ENCODE measurements at places on chromosomes 11 and 22.

- no peak for DNase-seq
These were observed 49.3 kb downstream of the TIMP3 start for GRCh38 chr22:32850591-32851517.

GRCh38 chr11:74699615-74700396 is 31.4 kb downstream of the CHRDL2 start:
- no peak for DNase-seq

- no peak for DNase-seq
These were observed 433.2 kb downstream of the GUCY1A2 start for GRCh38 chr11:106585061-106585460.

DNA sequence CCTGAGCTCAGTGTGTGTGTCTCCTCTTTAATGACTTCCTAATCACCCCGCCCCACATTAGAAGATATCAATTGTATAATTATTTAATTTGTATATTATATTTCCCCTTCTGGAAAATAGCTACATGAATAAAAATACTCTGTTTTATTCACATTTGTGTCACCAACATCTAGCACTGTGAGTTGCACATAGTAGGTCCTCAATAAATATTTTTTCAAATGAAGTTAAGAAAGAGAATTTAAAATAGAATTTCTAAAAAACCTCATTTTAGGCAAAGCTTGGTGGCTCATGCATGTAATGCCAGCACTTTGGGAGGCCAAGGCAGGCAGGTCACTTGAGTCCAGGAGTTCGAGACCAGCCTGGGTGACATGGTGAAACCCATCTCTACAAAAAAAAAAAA is 59.7 kb downstream of the FAM83F start:
- DNase-seq = no peak

DNA sequence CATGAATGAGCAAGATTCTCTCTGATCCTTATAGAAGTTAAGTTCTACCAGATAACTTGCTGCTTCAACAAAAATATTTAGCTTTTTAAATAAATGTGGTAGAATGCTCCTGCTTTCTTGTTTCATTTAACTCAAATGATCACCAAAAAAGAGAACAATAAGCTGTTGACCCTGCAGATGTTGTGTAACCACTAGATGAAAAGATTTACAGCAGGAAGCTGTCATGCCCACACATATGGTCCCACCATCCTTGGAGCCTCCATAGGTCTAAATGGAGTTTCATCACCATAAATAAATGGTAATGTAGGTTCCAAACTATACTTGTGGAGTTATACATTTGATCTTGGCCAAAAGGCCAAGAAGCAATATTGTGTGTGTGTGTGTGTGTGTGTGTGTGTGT is 118.8 kb downstream of the RRAS2 start:
- no peak for DNase-seq

DNA sequence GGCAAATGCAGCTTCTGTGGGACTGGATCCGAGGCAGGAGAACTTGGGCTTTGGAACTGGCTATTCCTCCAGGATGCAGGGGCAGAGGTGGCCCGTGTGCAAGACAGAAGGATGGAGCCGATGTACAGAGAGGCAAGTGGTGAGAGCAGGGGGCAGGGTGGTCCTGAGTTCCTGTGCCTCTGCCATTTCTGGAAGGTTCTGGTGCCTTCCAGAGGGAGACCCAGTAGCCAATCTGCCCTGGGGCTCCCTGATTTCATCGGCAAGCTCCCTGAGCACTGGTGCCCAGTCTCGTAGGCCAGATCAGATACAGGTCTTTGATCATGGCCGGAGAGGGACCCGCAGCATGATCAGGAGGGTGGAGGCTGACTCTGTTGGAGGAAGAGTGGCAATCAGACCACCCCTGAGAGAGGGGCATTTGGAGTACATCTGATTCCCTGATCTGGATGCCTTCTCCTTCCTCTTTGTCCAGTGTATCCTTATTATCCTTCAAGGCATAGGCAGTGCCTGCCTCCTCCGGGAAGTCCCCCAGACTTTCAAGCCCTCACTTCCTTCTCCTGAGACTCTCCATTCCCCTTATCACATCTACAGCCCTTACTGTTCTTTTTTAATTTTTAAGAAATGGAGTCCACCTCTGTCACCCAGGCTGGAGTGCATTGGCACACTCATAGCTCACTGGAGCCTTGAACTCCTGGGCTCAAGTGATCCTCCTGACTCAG is 9.7 kb downstream of the MRGPRD start:
- DNase-seq = no peak

DNA sequence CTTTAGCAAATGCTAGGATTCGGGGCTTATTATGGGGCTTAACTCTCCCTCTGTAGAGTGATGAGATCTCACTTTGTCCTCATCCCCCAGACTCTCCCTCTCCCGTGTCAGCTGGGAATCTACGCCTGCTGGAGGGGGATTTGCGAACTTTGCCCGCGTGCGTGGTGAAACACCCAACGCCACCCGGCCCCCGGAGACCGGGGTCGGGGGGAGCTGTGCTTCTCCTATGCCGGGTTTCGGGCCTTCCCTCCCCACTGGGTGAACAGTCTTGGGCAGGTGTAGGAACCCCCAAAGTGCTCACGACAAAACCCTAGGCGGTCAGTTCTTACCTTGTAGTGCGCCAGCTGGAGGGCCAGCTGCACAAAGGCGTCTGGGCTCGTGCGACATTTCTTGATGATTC is 21.6 kb upstream of the TESMIN start:
- no peak for DNase-seq

GRCh38 chr11:56509439-56509838 is 18.3 kb upstream of the OR5M8 start:
- DNase-seq = no peak

GRCh38 chr11:108967571-108967970 is 302.7 kb downstream of the DDX10 start:
- DNase-seq = no peak

- DNase-seq = peak; percentile 20
These were observed 61.9 kb downstream of the BMAL1 start for GRCh38 chr11:13339195-13340153.

- no peak for DNase-seq
These were observed 57.3 kb upstream of the SLN start for GRCh38 chr11:107769189-107769588.

DNA sequence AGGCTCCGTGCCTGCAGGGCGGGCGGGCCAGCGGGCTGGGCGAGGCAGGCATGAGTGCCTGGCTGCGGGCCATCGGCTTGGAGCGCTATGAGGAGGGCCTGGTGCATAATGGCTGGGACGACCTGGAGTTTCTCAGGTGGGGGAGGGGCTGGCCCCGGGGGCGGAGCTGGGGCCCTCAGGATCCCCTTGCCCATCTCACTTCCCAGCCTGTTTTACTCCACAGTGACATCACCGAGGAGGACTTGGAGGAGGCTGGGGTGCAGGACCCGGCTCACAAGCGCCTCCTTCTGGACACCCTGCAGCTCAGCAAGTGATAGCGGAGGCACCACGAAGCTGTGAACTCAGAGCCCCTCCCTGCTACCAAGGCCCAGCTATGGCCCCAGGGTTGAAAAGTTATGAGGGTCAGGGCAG is 5.9 kb downstream of the PHOX2A start:
- peak; percentile 46 for DNase-seq

DNA sequence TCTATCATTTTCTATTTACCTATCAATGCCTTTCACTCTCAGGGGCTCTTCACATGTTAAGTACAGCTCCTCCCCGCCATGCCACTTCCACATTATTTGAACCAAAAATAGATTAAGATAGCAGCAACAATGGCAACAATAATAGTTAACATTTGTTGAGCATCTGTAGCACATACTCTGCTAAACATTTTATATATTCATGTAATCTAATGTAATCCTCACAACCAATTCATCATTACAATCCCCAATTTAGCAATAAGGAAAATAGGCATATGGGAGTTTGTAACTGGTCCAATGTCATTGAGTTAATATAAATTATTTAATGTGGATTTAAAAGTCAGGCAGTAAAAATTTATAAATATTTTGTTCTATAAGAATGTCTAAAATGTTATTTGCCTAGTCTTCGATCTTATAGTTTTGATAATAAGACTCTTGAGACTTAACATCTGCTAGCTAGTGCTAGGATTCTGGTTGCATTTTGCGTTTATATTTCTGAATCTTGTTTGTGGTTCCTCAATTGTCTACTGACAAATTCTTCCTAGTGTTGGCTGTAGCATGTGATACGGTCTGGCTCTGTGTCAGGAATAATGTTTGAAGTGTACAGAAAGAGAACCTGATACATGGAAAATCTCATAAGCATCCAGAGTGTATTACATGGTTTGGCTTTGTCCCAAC is 621.5 kb upstream of the LUZP2 start:
- DNase-seq = no peak

DNA sequence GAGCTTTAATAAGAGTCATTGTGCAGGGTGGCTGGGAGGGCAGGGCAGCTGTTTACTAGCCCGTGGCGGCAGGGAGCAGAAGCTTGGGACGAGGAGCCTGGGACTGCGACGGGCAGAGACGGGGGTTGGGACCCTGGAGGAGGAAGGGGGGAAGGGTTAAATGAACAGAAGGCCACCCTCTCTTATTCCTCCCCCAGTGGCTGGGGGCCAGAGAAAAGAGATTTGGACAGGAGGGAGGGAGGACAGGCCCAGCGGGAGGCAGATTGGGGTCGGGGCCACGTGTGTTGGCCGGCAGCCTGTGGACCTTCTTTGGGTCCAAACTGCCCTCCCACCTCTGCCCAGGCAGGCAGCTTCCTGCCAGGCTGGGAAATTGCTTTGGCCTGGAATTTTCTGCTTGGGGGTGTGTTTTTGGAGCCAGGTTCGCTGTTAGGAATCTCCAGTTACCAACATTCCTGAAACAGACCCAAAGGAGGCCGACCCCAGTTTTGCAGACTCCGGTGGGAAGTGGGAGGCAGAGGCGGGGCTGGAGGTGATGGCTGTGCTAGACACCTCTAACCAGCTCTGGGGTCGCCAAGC is 50.2 kb downstream of the APOL3 start:
- no peak for DNase-seq

DNA sequence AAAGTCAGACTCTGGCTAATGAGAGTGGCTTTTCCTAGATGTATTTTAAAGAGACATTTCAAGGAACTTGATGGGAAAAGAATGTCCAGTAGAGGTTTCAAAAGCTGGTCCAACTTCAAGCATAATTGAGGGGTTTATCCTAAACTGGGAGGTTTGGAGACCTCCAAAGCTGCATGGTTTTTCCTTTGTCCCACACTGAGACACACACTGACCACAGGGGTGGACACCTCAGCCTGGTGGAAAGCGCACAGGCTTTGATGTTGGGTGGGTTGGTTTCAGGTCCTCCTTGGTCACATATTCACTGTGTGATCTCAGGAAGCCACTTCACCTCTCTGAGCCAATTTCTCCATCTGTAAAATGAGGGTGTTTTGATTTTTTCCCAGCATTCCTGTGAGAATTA is 4.0 kb downstream of the SPON1 start:
- no peak for DNase-seq

DNA sequence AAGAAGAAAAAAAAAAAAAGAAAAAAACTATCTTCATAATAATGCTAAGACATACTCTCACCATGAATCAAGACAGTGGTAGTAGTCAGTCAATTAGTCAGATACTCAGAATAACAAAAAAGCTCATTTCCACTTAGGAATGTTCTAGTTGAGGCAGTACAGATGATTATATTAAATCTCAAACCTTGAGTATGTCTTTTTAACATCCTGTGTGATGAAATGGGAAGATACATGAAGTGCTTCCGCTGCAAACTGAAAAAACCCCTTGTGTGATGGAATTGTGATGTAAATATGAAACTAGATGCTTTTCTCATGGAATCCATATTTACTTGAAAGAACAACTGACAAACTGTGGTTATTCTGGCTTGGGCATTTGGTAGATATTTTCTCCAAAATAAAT is 13.7 kb downstream of the AMOTL1 start:
- DNase-seq = no peak

DNA sequence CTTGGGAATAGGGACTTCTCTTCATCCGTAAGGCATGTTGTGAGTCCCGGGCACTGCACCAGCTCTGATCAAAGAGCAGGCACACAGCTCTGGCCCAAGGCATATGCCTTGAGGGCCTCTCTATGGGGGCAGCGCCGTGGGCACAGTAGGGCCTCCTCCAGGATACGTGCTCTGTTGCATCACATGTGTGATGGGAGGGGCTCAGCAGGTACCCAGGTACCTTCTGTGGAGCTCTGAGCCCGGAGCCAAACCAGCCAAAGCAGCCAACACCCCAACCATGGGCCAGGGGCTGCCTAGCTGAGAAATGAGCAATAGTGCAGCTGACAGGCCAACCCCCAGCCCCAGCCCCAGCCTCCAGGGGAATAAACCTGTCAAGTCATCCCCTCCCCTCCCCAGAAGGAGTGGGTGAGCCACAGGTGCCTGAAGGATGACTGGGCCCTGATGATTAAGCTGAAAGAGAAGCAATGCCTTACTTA is 79.7 kb upstream of the SHISAL1 start:
- no peak for DNase-seq

DNA sequence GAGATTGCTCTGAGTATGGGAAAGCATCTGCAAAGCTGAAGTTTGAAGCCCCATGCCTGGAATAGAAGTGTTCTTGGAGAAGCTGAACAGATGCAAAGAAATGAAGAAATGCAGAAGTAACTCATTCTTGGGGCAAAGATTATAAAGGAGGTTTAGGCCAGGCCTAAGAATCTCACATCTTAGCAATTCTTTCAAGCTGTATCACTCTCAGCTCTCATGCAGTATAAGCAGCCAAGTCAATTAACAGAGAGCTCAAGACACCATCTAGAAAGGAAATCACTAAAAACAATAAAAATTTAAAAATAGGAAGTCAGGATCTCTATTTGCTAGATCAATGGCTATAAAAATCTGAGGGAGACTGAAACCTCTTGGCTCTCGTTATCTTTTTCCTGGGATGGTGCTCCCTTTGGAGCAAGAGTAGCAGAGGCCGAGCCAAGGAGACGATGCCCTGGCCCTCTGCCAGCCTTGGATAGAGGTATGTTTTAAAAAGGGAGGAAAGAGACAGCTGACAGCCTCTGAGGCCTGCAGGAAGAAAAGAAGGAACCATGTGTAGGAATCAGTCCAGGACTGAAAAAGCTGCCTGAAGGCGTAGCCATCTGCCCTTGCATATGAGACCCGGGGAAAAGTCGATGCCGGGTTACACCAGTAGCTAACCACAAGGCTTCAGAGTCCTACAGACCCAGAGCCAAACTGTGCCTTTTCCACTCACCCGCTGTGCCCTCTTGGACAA is 229.8 kb downstream of the BLID start:
- no peak for DNase-seq

- no peak for DNase-seq
These were observed 570.3 kb downstream of the MN1 start for GRCh38 chr22:27231266-27231665.

- no peak for DNase-seq
These were observed 22.0 kb upstream of the IRAG1 start for GRCh38 chr11:10715571-10715970.

DNA sequence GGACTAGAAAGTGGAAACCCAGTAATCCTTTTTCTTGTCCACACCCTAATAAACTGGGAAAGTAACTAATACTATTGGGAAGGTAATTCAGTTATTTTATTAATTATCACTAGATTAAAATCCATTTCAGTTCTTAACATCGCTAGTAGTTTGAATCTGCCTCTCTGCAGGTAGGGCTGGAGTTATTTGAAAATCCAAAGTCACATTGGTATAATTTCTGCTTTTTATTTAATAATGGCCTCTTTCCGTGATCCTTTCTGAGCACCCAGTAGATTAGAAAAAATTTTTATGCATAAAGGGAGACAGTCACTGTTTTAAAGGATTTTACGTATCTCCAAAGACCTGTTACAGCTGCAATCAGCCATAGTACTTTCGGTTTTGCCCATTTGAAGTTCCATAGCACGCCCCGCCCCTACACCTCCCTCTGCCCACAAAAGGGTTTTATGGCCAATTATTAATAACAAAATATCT is 605 bp upstream of the COPB1 start:
- DNase-seq = peak; percentile 52
